Smooth muscle cell of trachea (primary cell): ENCODE measurements at places on chromosomes 7 and 10. TPM values are rescaled to one million over a fixed set of nuclear protein-coding genes. Genes with fewer than 3 reads are reported as not detected.

The RARRES2 gene
- 0.73 and 20.7 TPM in 2 replicates for total RNA-seq

The RAPGEF5 gene
- 1.3 and 1.6 TPM in 2 replicates for total RNA-seq

The KNDC1 gene
- total RNA-seq, result 0.73 and 2.3 TPM in 2 replicates

The SNCG gene
- 8.8 and 11.8 TPM in 2 replicates for total RNA-seq

The LBX1 gene
- not detected in 2 replicates for total RNA-seq

The AGR2 gene
- total RNA-seq, result not detected in 2 replicates

The UBE2H gene
- total RNA-seq, result 75.9 and 94.1 TPM in 2 replicates

The ZNF503 gene
- 17.3 and 22.7 TPM in 2 replicates for total RNA-seq

The GRB10 gene
- total RNA-seq, result 31.9 and 45.5 TPM in 2 replicates

The OR2F2 gene
- total RNA-seq, result not detected in 2 replicates

The POP7 gene
- total RNA-seq, result 31.4 and 40.1 TPM in 2 replicates

The GNAT3 gene
- not detected in 2 replicates for total RNA-seq

The RELN gene
- 4.7 and 6.0 TPM in 2 replicates for total RNA-seq

The PHYHIPL gene
- total RNA-seq, result under 0.01 TPM in 1 of 2 replicates, not detected in the other

The PKD2L1 gene
- not detected in 2 replicates for total RNA-seq

The NAMPT gene
- total RNA-seq, result 80.1 and 120 TPM in 2 replicates

The TAS2R41 gene
- total RNA-seq, result 0.17 TPM in 1 of 2 replicates, not detected in the other

The SHH gene
- total RNA-seq, result under 0.01 TPM in 1 of 2 replicates, not detected in the other

The RASA4B gene
- 3.0 and 3.5 TPM in 2 replicates for total RNA-seq

The PTPRN2 gene
- 0.29 and 0.50 TPM in 2 replicates for total RNA-seq

The SLC39A12 gene
- not detected in 2 replicates for total RNA-seq

The LMTK2 gene
- 7.6 and 9.6 TPM in 2 replicates for total RNA-seq
